ENCODE measurements at places on chromosomes 16 and 17.

GRCh38 chr17:488993-489757, 136.6 kb upstream of the RPH3AL start:
- no peak for DNase-seq

DNA sequence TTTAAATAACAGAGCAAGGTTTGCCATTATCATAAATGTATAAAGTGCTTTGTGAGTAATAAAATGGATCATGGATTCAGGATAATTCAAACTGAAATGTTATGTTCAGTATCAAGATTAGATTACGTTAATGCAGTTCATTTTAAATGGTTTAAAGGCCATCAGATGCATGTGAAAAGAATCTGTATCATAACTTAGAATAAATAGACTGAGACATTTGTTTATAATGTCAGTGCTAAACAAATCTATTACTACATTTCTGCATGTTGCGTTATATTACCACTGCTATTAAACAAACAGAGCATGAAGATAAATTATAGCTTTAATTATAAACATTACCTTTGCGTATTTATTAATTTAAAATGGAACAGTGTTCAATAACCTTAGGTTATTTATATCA, 160.2 kb downstream of the TOX3 start:
- no peak for DNase-seq

DNA sequence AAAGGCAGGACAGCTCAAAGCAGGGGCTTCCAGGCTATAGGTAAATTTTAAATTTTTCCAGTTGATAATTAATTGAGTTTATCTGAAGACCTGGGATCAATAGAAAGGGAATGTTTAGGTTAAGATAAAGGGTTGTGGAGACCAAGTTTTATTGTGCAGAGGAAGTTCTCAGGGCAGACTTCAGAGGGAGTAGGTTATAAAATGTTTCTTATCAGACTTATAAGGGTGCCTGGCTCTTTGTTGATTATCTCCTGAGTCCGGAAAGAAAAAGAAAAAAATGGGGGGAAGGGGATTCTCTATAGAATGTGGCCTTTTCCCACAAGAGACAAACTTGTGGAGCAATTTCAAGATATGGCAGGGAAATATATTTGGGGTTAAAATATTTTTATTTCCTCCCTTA, 15.9 kb downstream of the SLC46A1 start:
- DNase-seq: no peak

GRCh38 chr17:42090964-42091790, 7.1 kb downstream of the ZNF385C start:
- no peak for DNase-seq

DNA sequence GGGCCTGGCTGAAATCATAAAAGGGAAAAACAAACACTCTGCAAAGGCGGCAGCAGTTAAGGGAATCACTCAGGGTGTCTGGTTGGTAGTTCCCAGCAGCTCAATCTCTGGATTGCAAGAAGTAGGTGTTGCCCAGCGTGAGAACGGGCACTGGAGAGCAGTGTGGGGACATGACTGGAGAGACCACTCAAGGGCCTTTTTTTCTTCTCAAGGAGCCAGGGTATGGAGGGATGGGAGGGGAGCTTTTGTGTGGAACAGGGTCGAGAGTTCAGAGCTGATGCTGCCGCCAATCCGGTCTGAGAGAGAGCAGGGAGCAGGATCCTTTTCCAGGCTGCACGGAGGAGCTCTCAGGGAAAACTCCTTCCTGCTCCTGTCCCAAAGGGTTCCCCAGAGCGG, 15.2 kb downstream of the SCNN1B start:
- DNase-seq: no peak

- DNase-seq: no peak
Observed at GRCh38 chr16:50499254-50499653, 48.9 kb upstream of the NKD1 start.

DNA sequence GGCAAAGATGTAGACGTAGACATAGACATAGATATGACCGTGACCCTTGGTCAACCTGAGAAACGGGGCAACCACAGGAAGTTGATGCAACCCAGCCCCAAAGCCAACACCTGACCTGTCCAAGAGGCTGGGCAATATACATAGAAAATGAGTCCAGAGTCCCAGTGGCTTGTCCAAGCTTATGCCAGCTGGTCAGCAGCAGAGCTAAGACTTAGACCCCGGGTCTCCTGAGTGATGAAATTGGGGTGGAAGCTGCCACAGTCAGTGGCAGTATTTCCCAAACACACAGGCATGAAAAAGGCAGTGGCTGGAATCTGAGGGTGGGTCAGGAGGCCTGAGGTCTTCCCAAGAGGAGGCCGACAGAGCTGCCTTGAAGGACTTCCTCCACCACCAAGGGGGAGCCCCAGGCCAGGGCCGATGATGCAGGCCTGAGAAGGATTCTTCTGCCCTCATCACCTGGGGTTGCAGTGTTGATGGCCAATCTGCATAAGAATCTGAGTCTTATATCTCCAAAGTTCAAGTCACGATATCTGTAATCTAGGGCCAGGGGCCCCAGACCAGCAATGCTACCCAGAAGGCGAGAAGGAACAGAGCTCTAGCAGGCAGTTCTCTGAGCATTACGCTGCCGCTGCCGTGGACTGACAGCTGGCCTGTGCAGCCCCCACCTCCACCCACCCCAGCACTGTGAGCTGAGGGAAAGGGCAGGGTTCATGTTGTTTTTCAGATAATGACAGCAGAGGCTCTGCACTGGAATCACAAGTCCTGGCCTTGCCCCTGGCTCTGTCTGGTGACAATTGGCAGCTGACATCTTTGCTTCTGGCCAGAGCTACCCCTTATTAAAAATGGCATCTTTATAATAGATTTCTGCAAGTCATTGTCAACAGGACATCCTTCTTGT, 72.7 kb downstream of the GNAO1 start:
- DNase-seq: peak; percentile 86

DNA sequence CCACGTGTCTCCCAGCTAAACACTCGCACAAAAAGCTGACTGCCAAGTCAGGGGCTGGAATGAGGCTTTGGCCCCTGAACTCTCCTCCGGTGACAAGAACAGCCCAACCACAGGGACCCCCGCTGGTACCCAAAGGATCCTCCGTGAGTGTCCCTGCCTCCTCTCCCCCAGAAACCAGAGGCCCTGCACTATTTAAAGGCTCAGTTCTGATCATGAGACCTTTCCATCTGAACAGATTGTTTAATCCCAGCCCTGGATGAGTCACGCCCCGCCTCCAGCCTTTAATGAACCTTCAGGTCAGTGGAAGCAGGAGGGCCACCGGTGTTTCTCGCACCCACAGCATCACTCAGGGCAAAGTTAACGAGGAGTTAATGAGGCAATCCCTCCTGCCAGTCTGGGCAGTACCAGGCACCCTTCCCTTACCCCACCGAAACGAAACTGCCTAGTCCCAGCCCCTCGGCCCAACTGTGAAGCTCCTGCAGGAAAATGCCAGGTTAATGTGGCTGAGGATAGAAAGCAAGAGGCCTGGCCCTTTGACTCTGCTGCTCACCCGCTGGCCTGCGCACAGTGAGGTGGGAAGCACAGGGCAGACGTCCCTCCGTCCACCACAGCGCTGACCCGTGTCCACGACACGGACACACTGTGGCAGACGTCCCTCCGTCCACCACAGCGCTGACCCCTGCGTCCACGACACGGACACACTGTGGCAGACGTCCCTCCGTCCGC, 32.4 kb downstream of the TIMM22 start:
- DNase-seq: no peak

GRCh38 chr16:31710134-31710533, 163.5 kb upstream of the ZNF267 start:
- DNase-seq: no peak

- DNase-seq: no peak
Observed at GRCh38 chr16:30914830-30915229, 8.5 kb upstream of the FBXL19 start.

GRCh38 chr17:7932949-7933348, 943 bp downstream of the CNTROB start:
- no peak for DNase-seq

GRCh38 chr17:67440277-67441051, 63.4 kb downstream of the PITPNC1 start:
- DNase-seq: no peak

GRCh38 chr16:86461037-86461436, 49.3 kb upstream of the FOXF1 start:
- DNase-seq: no peak

DNA sequence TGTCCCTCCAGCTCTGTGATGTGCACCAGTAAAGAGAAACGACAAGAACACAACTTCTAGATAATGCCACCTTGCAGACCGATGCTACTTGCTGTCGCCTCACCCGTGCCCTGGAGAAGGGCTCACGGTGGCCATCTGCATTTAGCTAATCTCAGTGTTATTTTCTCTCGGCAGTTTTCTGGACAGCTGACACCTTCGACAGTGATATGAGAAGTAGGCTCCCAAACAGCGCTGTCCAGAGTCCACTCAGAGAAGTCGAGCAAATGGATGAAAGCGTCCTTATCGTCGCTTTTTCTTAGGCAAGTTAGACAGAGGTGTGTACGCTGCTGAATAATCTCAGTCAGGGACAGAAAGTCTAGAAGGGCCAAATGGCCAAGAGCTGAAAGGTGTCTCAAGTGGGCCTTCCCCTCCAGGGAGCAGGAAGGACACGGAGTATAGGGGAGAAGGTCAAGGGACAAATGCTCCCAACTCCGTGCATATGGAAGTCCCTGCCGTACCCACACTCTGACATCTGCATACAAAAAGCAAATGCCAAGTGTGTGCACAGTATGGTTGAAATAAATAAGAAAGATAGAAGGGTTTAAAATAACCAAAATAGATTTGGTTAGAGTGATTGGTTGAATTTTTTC, 42.4 kb upstream of the MYOCD start:
- DNase-seq: no peak

GRCh38 chr16:73385696-73386095, 337.8 kb upstream of the ZFHX3 start:
- DNase-seq: no peak

- DNase-seq: peak; percentile 71
Observed at GRCh38 chr17:75764711-75765421, at the start of gene GALK1. TSS of gene GALK1 (minus strand) at chr17:75765192. CDS start at chr17:75765136, 56 bp downstream.

DNA sequence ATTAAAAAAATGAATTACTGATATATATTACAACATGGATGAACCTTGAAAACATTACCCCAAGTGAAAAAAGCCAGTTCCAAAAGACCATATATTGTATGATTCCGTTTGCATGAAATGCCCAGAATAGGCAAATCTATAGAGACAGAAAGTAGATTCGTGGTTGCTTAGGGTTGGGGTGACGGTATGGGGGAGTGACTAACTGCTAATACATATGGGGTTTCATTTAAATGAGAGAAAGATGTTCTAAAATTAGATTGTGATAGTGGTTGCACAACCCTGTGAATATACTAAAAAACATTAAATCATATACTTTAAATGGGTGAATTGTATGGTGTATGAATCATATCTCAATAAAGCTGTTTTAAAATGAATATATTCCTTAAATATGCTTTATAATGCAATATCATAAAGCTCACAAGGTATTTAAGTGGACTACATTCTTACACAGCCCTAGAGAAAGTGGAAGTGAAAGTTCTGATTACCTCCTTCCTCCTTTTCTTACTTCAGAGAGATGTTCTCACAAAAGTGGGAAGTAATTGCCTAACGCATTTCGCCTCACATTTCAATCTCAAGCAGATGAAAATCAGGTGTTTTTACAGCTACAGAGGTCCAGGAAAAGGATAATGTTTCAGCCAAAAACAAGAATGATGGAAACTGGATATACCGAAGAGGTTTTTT, 142.7 kb upstream of the GNAO1 start:
- DNase-seq: no peak

DNA sequence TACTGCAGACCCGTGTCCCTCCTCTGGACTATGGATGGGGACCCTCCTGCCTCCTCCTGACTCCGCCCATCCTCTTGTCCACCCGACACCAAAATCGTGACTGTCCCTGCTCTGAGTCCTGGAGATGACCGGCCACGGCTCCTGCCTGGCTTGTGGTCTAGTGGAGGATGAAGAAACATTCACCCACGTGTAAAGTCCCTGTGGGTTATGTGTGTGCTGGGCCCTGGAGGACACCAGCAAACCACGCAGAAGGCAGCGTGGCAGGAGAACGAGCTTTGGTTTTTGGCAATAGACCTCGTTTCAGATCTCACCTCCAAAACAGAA, 11.9 kb downstream of the SPNS2 start:
- no peak for DNase-seq

DNA sequence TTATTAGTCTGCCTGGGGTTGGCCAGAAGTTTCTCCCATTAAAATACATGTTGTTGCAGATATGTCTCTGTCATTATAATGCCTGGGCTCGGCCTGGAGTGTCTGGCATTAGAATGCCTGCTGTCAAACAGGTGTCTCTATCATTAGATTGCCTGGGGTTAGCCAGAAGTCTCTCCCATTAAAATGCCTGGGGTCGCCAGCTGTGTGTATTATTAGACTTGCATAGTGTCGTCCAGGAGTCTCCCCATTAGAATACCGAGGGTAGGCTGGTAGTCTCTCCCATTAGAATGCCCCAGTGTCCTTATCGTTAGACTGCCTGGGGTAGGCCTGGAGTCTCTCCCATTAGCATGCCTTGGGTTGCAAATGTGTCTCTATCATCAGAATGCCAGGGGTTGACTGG, 2270.8 kb downstream of the TP53TG3F start:
- DNase-seq: no peak

DNA sequence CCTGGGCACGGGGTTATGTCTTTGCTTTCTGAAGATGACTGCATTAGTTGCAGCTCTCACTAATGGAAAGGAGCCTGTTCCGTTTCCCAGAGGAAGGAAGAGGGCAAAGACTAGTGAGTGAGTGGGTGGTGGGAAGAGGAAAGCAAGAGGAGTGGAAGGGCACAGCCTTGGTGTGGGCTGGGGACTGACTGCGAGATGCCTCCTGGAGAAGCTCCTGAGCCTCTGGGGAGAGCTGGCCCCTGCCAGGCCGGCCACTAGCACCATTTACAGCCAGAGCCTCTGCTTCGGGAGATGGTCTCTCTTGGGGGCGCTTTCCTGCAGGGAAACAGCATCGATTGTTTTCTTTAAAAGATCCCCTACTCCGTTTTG, 825 bp upstream of the RHBDL3 start:
- peak; percentile 22 for DNase-seq

- no peak for DNase-seq
Observed at GRCh38 chr17:79179334-79179733, 104.7 kb downstream of the ENGASE start.

DNA sequence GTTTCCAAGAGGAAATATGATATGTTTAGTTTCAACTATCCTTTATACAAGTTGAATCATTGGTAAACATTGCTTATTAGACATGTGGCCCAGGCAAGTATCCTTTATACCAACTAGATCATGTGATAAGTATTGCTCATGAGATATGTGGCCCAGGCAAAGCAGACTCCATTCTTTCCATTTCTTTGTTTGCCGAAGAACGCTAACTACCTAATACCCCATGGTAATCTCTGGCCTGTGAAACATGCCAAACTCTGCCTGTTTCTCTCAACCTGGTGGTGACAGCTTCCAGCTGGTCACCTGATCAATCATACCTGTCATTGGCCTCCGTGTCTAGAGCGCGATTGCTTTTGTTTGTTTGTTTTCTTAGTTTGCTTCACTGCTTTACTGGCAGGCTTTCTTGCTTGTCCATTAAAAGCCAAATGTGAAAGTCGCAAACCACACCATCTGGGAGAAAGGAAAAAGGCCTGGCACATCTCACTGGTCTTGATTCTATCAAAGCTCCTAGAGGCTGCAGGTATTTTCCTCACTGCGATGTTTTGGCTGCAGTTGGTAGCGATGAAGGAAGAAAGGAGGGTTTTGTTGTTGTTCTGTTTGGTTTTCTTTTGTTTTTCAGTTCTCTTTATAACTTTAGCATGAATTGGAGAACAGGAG, 686.2 kb downstream of the KCNJ2 start:
- DNase-seq: no peak

Data from substantia nigra (tissue), 51 donors.